Lung microvascular endothelial cell (primary cell): ENCODE measurements at places on chromosomes 2 and 18. TPM values are rescaled to one million over a fixed set of nuclear protein-coding genes. Genes with fewer than 3 reads are reported as not detected.

Gene CCBE1
- total RNA-seq: under 0.01 and 0.22 TPM in 2 replicates

Gene NOTO
- total RNA-seq: not detected in 2 replicates

Gene DNAH6
- total RNA-seq: under 0.01 TPM in 1 of 2 replicates, not detected in the other

Gene PID1
- under 0.01 and 0.20 TPM in 2 replicates for total RNA-seq

Gene ACVR1
- total RNA-seq: 11.1 and 13.3 TPM in 2 replicates
